ENCODE measurements at places on chromosomes 13 and 19.

DNA sequence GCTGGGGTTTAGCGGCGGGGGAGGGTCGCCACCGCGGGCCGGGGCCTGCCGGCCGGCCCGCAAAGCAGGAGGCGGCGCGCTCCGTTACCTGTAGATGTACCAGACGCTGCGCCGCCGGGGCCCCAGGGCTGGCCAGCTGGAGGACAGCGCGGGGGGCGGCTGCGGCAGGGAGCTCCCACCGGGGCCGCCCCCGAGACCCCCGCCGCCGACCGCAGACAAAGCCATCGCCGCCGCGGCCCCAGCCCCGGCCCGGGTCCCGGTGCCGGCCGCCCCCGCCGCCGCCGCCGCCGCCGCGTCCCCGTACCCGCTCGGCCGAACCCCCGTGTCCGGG lies 24.8 kb downstream of the SHANK1 start:
- no peak for DNase-seq

- DNase-seq, result no peak
Observed at GRCh38 chr13:110454227-110454859, 107.2 kb downstream of the RAB20 start.

DNA sequence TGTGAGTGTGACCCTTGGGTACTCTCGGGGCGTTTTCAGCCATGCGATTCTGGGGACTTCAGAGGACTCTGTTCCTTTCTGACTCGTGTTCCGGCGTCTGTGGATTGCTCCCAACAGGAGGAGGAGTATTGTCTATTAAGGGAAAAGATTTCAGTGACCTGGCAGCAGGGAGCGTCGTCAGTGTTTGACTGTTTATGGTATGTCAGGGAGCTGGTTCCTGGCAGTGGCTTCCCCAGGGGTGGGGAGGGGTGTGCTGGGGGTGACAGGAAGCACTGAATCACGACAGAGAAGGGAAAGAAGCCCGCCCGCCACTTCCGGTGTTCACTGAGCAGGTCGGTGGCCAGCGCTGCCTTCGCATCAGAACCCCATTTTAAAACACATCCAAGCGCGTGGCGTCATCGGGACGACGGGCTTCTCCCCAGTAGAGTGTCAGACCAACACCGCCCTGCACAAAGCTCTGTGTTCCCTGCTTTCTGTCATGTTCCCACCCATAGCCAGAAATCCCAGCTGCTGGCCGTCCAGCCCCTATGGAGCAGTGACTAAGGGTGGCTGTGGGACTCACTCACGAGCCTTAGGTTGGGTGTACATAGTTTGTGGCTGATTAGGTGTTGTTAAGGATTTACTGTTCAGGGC lies 33.8 kb downstream of the COL4A2 start:
- peak; percentile 88 for DNase-seq

- peak; percentile 26 for DNase-seq
Observed at GRCh38 chr13:32720026-32720425, 133.8 kb downstream of the PDS5B start.
